Activated T-helper 1 cell treated with Interleukin-2 at 50 U/mL for 16 hours (primary cell): ENCODE measurements at places on chromosomes 3 and 15.

GRCh38 chr15:60000113-60000823 is 3.8 kb upstream of the FOXB1 start:
- no peak for DNase-seq

- DNase-seq: no peak
Observed at GRCh38 chr3:168034152-168034928, 61.4 kb downstream of the GOLIM4 start.

GRCh38 chr3:104044002-104044401 is 1322.7 kb upstream of the ALCAM start:
- no peak for DNase-seq

DNA sequence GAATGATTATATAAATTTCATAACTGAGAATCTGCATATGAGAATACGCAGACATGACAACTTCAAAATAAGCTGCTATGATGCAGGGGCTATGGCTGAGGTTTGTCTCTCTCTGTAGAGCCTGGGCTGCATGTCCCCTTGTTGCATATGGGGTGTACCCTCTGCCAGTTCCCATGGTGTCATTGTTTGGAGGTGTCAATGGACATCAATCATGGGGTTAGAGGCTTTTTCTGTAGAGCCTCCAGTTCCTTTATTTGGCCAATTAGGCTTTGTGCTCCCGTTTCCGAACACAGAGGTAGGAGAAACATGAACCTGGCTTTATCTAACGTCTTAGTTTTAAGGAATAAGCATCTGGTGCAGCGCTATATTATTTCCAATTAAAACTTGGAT is 77.3 kb upstream of the RARB start:
- DNase-seq: no peak

DNA sequence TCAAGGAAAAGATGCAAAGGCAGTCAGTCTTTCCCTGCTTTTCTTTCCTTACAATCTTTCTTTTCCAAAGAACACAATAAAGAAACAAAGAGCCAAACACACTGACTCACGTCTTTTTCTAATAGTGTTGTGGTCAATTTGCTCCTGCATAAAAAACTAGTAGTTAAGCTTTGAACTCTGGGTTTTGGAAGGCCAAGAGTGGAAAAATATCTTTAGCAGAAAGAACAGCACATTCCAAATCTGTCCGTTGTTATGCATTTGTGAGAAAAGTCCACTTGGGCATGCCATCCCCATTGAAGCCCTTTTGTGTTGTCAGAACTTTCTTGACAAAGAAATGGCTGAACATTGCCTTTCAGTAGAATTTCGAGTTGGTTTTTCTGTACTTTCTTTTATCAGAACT is 18.2 kb downstream of the COL8A1 start:
- no peak for DNase-seq
